ENCODE measurements at places on chromosomes 5 and 9.

DNA sequence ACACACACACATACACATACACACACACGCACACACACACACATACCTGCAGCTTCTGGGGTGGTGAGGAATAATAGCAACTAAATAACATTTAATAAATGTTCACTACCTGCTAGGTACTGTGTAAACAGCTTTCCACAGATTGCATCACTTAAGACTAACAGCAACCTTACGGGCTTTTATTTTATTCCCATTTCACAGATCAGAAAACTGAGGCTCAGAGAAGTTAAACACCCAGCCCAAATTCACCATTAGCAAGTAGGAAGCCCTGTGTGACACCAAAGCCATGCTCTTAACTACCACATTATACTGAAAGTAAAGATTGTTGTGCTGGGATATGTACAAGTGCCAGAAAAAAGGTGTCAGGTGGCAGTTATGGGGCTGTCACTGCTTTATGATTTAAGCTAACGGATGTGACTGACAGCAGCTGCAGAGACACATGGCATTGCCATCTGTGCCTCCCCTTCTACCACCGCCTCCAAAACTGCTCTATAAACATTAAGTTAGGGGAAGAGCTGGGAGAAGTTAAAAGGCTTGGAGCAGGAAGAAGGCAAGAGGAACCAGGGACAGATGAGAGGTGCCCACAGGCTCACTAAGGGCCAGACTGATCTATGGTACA, 13.6 kb downstream of the MTMR12 start:
- DNase-seq: peak; percentile 94

GRCh38 chr5:50716134-50716533, 49.7 kb downstream of the PARP8 start:
- no peak for DNase-seq

- peak; percentile 46 for DNase-seq
Observed at GRCh38 chr5:177546258-177546741, 8.1 kb downstream of the FAM193B start.

- DNase-seq: no peak
Observed at GRCh38 chr5:164335837-164336236, 830.4 kb downstream of the MAT2B start.

- no peak for DNase-seq
Observed at GRCh38 chr5:65017636-65018035, 248.9 kb downstream of the CWC27 start.

GRCh38 chr9:97529363-97530076, 28.1 kb downstream of the TMOD1 start:
- no peak for DNase-seq

DNA sequence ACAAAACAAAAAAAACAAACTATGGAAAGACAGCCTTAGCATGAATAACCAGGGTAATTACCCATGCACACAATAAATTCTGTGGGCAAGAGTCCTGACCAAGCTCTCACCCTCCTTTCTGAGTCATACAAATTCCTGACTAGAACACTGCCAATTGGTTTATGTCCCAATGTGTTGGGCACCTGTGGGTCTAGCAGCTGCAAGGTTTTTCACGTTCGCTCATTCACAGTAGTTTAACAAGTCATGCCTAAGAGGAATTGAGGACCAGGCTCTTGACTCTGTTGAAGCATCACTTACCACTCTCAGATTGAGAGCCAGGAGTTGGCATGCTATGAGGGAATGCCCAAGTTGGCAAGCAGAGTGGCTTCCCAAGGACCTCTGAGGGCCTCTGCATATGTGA, 205.5 kb upstream of the SLC24A2 start:
- no peak for DNase-seq

DNA sequence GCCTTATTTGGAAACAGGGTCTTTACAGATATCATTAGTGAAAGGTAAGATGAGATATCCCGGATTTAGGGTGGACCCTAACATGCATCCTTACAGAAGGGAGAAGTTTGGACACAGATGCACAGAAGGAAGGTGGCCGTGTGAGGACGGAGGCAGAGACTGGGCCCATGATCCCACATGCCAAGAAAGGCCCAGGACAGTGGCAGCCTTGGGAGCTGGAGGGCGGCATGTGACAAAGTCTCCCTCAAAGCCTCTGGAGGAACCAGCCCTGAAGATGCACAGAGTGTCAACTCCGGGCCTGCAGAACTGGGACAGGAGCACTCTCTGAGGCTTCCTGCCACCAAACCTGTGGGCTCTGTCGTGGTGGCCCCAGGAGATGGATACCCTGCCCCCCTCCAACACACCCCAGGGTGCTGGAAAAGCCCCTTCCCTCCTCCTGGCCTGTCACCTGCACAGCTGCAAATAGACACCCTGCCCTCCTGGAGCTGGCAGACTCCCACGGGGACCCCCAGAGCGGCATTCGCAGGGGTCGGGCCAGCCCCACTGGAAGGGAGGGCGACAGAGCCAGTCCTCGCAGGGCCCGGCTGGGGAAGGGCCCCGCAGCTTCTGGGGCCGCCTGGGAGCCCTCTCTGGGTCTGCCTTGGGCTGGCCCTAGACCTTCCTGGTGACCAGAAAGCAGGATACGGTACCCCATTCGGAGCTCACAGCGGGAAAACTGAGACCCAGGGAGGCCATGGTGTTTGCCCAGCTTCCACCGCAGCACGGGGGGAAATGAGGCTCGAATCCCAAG, 7.9 kb downstream of the NACC2 start:
- no peak for DNase-seq

- DNase-seq: no peak
Observed at GRCh38 chr9:18478501-18479361, 4.8 kb downstream of the ADAMTSL1 start.

- DNase-seq: no peak
Observed at GRCh38 chr5:139763280-139763929, 32.2 kb upstream of the PSD2 start.

All from NCI-H1694 treated with DMSO at 0.1 percent for 48 hours (cell line).